Activated naive CD8-positive, alpha-beta T cell treated with anti-CD3 and anti-CD28 coated beads for 36 hours (primary cell): ENCODE measurements at places on chromosomes 4 and X. TPM values are rescaled to one million over a fixed set of nuclear protein-coding genes. Genes with fewer than 3 reads are reported as not detected.

DNA sequence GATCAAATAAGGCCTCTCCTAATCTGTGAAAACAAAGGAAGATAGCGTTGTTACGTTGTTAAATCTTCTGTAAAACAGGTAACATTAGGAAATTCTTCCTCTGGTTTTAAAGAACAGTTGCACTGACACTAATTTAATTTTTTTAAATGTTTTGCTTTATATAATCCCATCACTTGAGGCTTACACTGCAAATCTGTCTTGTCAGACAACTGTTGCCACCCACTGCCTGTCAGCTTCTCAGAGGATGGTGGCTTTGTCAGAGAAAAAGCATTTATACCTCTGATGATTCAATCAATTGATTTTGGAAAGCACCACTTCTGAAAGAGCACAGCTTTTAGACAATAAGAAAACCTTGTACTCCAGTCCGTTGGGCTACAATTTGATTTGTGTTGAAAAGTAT lies 799.1 kb downstream of the FSTL5 start:
- H3K4me1 ChIP-seq: no peaks in the 10 kb centered on the region
- H3K36me3 ChIP-seq: no peaks in the 10 kb centered on the region

DNA sequence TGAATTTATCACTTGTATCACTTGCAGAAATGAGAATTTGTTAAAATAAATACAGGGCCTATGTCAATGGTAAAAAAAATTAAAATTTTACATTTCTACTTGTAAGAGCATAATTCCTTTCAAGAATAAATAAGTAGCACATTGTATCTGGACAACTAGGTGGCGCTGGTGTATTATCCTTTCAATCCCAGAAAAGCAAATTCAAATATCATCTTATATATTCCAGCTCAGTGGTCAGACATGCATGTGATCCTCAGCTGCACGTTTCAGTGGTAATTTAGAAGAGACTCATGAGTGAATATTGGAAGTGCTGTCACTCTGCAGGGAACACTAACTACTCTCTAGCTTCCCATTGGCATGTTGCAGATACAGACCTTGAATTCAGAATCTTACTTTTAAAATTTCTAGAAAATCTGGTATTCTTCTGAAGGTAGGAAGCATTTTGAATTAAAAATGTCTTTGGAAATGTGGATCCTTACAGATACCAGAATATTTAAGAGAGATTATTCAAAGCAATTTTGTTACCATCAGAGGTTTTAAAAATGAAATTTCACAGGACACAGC lies 1414.7 kb upstream of the TENM3 start:
- H3K27ac ChIP-seq: no peak overlapping the region
- H3K4me3 ChIP-seq: no peak overlapping the region
- H3K36me3 ChIP-seq: no peaks in the 10 kb centered on the region
- no peak for DNase-seq
- H3K4me1 ChIP-seq: peaks cover 3% of the 10 kb centered on the region

- no peak for DNase-seq
- no peaks in the 10 kb centered on the region for H3K36me3 ChIP-seq
- H3K27ac ChIP-seq: no peak overlapping the region
Observed at GRCh38 chrX:147680251-147680650, 231.5 kb upstream of the FMR1 start.

GRCh38 chrX:133297284-133297683 lies 79.1 kb upstream of the TFDP3 start:
- DNase-seq: no peak
- H3K27ac ChIP-seq: no peak overlapping the region
- no peaks in the 10 kb centered on the region for H3K27me3 ChIP-seq
- no peaks in the 10 kb centered on the region for H3K36me3 ChIP-seq

GRCh38 chr4:155818639-155819038 lies 47.4 kb downstream of the ASIC5 start:
- no peak overlapping the region for H3K4me3 ChIP-seq
- no peak for DNase-seq
- H3K27me3 ChIP-seq: peaks cover 13% of the 10 kb centered on the region

The LGI2 gene
- total RNA-seq: not detected

DNA sequence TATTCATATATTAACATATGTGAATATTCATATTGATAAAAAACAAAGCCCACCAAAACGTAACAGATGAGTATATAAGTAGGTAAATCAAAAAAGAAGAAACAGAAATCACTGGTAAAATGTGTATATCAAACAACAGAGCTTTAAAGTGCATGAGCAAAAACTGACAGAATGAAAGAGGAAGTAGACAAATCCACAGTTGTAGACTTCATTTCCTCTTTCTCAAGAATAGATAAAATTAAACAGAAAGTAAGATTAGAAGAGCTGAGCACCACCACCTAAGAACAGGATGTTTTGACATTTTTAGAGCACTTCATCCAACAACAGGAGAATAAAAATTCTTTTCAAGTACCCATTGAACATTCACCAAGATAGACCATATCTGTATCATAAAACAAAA lies 64.6 kb downstream of the CNKSR2 start:
- peaks cover 15% of the 10 kb centered on the region for H3K4me1 ChIP-seq
- peak overlapping the region; percentile 87 for H3K27ac ChIP-seq
- peaks cover 8% of the 10 kb centered on the region for H3K36me3 ChIP-seq
- peak overlapping the region; percentile 71 for H3K4me3 ChIP-seq
- no peaks in the 10 kb centered on the region for H3K27me3 ChIP-seq
